ENCODE measurements at places on chromosomes 5 and 9. TPM values are rescaled to one million over a fixed set of nuclear protein-coding genes. Genes with fewer than 3 reads are reported as not detected.

- DNase-seq: no peak
Observed at GRCh38 chr5:140219068-140219991, 44.3 kb downstream of the CYSTM1 start.

- DNase-seq: no peak
Observed at GRCh38 chr9:134491856-134492255, 149.7 kb upstream of the COL5A1 start.

GRCh38 chr9:126674365-126675146, 60.8 kb downstream of the LMX1B start:
- DNase-seq: no peak

- DNase-seq: no peak
Observed at GRCh38 chr9:27688954-27689353, 115.7 kb upstream of the C9orf72 start.

DNA sequence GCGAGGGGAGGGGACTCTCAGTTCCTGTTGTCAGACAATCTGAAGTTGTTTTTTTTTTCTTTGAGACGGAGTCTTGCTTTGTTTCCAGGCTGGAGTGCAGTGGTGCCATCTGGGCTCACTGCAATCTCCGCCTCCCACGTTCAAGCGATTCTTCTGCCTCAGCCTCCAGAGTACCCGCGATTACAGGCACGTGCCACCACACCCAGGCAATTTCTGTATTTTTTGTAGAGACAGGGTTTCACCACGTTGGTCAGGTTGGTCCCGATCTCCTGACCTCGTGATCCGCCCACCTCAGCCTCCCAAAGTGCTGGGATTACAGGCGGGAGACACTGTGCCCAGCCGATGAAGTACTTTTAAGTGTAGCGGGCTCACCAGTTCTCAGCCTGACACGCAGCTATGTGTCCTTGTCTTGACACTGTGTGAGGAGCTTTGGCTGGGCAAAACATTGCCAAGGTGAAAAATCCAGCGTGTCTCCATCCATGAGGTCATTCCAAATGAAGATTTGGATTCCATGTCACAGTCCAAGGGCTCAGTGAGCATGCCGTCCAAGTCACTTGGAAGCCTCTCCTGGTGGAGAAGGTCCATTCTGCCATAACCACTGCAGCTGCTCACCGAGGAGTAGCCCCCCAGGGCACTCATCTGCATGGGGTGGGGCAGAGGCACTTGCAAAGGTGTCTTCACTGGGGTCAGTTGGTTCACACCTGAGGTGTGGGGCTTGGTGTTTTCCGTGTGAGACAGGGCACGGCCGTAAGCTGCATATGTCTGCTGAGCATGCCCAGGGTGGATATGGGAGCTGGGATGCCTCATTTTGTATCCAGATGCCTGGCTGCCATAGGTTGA, 32.0 kb downstream of the OR2V1 start:
- peak; percentile 90 for DNase-seq

- DNase-seq: no peak
Observed at GRCh38 chr9:78572266-78572665, 275.3 kb downstream of the PSAT1 start.

DNA sequence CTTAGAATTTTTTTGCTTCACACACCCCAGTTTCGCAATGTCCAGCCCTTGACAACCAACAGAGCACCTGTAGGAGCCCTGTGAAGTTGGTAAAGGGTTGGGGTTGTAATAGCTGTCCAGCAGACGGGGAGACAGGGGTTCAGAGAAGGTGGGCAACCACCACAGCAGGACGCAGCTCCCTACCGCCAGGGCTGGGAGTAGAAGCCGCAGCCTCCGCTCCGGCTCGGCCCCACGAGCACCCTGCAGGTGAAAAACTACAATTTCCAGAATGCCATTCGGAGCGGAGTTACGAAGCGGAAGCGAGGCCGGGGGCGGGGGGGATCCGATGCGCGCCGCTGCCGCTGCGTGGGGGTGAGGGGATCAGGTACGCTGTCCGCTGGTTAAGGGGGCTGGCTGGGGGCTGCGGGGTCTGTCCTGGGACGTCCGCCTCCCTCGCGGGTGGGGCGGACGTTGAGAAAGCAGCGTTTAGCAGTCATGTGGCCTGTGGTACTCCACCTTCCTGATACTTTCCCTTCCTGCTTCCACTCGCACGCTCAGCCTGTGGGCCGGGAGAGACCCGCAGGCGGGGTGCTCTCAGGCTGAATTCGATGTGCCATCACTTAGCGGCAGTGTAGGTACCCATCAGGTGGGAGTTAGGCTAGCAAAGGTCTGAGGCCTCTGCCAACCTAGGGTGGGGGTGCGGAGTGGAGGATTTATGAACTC, at the start of gene TRMT10B:
TSS of gene TRMT10B (plus strand) at position 317 of the 702 bp plus-strand sequence. CDS start 8,127 bp downstream, outside the sequence.
- no peak for DNase-seq

DNA sequence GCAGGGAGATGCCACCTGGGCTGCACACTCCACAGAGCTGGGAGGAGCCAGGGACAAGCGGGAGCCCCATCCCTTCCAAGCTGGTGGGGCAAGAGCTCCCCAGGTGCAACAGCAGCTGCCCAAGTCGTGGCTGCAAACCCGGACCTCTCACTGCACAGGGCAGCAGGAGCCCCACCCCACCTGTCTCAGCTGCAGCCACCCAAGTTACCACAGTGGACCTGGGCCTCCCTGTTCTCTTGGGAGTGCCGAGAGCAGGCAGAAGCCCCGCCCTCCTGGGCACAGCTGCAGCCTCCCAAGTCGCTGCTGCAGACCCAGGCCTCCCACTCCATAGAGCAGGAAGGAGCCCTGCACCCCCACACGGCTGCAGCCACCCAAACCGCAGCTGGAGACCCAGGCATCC, 374.1 kb upstream of the ACO1 start:
- DNase-seq: no peak

GRCh38 chr9:136901516-136902258, 15.4 kb downstream of the TRAF2 start:
- DNase-seq: no peak

- no peak for DNase-seq
Observed at GRCh38 chr9:98958271-98958984, 14.7 kb downstream of the COL15A1 start.

- no peak for DNase-seq
Observed at GRCh38 chr9:101787891-101788290, 49.4 kb upstream of the GRIN3A start.

DNA sequence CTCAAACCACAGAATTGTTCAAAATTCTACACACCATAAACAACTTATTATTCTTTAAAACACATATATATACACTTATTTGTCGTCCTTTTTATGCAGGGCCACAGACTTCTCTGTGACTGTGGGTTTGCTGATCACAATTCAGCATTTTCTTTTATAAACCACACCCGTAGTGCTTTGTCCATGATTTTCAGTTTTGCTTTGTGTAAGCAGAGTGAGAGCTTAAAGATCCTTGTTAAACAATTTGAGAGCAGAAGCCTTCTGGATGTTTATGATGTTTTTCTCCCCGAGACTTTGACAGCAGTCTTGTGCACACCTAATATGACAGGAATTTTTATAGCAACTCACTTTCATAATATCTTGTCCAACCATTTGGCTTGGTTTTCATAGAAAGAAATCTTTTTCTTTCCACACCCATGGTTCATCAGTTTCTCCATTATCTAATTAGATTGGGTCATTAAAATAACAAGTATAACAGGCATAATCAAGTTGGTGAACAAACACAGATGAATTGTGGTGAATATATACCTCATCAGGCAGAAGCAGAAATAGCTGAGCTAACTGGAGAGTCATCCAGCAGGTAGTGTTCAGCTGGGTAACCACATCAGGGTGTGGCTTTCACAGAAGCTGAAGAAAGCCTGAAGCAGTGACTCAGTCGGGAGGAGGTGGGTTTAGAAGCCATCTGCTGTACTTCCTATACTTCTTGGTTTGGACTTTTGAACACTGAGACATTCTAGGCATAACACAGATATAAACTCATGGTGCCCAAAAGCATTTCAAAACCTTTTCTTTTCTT, 232.8 kb downstream of the DOCK8 start:
- no peak for DNase-seq

- DNase-seq: no peak
Observed at GRCh38 chr5:60399507-60399906, 300.5 kb downstream of the DEPDC1B start.

DNA sequence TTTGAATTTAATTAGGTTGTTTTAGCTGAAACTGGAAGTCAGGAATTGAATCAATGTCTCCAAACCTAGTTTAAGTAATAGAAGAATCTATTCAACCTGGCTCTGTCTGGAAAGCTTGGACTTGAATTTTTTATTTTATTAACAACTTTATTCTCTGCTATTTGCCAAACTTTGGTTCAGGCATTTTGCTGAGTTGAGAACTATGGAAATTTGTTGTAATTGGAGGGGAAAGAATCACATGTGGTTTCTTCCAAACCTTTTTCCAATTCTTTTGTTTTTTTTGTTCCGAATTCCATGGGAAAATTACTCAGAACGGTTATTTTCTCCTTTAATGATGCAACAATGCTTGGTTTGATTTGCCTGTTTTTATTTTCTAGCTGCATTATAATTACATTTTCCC, 98.2 kb upstream of the RPS23 start:
- no peak for DNase-seq

GRCh38 chr5:22699319-22699718, 153.8 kb downstream of the CDH12 start:
- DNase-seq: no peak

- DNase-seq: no peak
Observed at GRCh38 chr5:99033014-99033900, 104.5 kb upstream of the CHD1 start.

GRCh38 chr5:131384173-131384572, 120.3 kb downstream of the CDC42SE2 start:
- no peak for DNase-seq

- DNase-seq: peak; percentile 82
Observed at GRCh38 chr5:137516961-137517360, 17.8 kb upstream of the SPOCK1 start.

- DNase-seq: peak; percentile 79
Observed at GRCh38 chr9:89001917-89002540, 10.8 kb downstream of the S1PR3 start.

GRCh38 chr5:174288439-174288838, 242.9 kb downstream of the NSG2 start:
- peak; percentile 60 for DNase-seq

DNA sequence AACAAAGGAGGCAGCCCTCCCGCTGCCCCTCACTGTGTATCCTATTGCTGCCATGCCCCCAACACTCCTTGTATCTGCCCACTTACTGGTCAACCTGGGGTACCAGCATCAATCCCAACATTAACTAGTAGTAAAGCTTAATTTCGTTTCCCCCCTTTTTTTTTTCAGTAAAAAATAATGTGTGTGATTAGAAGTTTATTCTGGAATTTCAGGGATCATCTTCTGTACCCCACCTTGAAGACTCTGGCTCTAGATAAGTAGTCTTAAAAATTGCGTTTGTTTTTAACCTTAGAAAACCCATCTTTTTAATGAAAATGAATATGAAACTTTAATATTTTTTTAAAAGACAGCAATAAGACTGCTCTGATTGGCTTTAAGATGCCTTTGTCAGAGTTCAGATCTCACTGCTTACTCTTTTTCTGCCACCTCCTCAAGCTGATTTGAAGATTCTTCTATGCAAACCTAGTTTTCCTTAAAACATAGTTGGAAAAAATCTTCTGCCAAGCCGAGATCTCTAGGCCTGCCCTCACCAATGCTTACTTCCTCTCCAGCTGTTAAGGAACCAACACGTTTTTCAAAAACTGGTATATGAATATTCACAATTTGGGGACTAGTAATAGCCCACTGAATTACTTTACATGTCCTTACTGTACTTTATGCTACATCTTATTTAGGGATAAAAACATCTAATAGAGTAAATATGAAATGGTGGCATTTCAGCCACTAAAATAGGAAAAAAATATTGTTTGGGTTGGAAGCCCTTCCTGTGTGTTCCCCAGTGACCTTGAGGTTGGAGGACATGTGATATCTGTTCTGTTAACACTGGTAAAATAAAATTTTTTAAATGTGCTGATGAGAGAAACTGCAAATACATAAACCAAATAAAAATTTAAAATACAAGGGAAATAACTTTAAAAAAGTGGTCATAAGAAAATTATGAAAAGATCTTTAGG, 4.0 kb upstream of the RHOBTB3 start:
- DNase-seq: no peak

DNA sequence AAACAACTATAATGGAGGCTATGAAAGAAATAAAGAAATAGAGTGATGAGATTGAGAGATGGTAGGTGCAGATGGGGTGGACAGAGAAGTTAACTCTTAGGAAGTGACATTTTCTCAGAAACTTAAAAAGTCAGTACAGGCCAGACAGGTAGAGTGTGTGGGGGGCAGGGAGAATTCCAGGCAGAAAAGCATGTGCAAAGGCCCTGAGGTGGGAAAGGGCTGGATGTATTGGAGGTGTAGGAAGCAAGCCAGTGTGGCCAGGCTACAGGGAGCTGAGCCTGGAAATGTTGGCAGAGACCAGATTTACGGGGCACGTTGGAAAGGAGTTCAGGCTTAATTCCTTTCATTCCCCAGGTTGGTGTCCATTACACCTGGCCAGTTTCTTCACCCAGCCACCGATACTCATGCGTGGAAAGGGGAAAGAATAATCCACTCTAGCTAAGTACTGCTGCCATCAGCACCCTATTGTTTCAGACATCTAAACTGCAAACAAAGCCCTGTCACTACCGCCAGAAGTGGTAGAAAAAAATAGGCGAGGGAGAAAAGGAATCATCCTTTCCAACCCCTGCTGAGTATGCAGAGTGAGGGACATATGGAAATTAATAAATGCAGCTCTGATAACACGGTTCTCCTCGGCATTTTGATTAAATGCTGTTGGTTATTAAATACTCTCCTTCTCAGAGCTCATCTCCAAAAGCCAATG, 116.8 kb upstream of the GPR151 start:
- DNase-seq: no peak

GRCh38 chr5:166758151-166758550, 1533.3 kb upstream of the WWC1 start:
- DNase-seq: no peak

- DNase-seq: no peak
Observed at GRCh38 chr9:134783699-134784039, 96.9 kb upstream of the FCN2 start.

GRCh38 chr5:109006129-109006528, 258.4 kb downstream of the FER start:
- DNase-seq: no peak

GRCh38 chr9:129225815-129226214, 47.8 kb upstream of the IER5L start:
- no peak for DNase-seq

- no peak for DNase-seq
Observed at GRCh38 chr5:145247745-145248040, 587.4 kb downstream of the PRELID2 start.

- no peak for DNase-seq
Observed at GRCh38 chr5:133485468-133485867, 126.9 kb downstream of the FSTL4 start.

DBH gene
- total RNA-seq: not detected

UBE2QL1 gene
- total RNA-seq: 0.98 TPM

PELO gene
- 77.7 TPM for total RNA-seq

SMIM33 gene
- total RNA-seq: not detected

GTF2H2 gene
- total RNA-seq: 9.5 TPM

ARHGEF39 gene
- 1.7 TPM for total RNA-seq

CFAP157 gene
- total RNA-seq: not detected

RLN1 gene
- total RNA-seq: not detected

PHF24 gene
- total RNA-seq: 0.75 TPM

IRX4 gene
- not detected for total RNA-seq

NREP gene
- total RNA-seq: 19.8 TPM

GPX3 gene
- total RNA-seq: 1,665 TPM

PPIC gene
- 47.4 TPM for total RNA-seq

Data from esophagus muscularis mucosa (tissue), 4 donors.